ENCODE measurements at places on chromosomes 11 and 22.

DNA sequence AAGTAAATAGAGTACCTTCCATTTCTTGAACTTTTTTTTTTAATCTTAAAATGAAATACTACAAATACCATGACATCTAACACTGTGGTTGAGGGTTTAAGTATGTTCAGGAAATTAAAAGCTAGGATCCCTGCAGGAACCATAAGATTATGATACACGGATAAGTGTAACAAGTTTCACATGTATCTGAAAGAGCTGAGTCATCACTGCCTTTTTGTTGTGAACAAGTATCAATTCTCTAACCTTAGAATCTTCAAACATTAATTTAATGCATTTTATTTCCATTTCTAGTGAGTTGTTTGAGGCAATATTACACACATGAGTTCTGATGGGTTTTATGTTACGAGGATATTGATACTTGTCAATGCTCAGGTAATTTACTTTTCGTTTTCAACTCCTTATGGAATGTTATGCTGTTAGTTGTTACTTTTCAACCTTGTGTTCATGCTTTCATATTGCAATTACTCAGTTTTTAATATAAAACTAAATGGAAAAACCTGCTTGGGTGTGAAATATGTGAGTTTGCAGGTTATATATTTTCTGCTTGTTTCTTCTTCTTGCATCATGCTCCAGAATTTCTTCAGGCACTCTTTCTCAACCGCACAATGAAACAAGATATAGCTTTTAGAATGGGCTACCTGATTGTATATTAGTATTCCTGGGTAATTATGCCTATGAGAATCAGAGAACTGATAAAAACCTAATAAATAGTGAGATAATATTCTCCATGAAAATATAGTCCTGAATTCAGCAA lies 361.3 kb upstream of the MTNR1B start:
- DNase-seq = no peak

DNA sequence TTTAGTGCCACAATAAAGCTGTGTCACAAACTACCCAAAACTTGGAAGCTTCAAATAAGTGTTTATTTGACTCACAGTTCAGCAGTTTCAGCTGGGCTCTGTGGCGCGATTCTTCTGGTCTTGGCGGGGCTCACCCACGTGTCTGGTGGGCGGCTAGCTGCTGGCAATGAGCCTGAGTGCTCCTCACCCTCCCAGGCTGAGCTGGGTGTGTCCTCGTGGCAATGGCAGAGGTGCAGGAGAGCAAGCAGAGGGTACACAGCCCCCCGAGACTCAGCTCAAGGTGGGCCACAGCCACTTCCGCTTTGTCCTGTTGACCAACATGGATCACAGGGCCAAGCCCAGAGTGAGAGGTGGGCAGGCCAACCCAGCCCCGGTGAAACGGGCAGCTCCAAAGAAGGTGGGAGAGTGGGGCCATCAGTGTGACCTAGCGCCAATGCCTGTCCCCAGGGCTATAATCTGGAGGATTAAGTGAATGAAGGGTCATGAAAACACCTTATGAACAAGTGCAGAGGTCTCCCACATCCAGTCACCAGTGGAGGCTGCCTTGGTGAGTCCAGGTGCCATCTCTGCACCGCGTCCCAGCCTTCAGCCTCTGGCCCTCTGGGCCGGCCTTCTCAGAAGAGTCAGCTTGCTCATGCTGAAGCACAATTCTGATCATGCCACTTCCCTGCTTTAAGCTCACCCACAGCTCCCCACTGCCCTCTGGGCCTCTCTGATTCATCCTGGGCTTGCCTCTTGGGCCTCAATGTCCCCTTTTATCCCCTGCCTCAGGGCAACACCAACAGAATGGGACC lies 74.6 kb upstream of the RTL6 start:
- no peak for DNase-seq

GRCh38 chr11:69378303-69379141 lies 84.6 kb downstream of the MYEOV start:
- no peak for DNase-seq

DNA sequence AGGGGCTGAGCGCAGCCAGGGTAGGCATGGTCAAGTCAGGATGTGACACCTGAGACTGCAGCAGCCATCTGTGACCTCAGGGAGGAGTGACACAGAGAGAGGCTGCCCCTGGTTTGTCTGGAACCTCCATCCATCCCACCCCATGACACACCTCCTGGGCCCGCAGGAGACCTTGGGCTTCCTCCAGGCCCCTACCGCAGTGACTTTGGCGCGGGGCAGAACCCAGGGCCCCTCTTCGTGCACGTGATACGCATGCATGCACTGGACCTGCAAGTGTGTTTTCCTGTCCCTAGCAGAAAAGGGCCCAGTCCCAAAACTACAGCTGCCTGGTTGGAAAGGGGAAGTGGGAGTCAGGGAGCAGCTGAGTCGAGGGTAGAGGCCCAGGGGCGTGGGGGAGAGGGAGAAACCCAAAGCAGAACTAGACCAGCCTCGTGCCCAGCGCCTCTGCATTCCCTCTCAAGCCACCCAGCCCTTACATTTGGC lies 7.9 kb upstream of the CYTH4 start:
- peak; percentile 77 for DNase-seq

GRCh38 chr11:35815556-35816315 lies 128.1 kb upstream of the LDLRAD3 start:
- no peak for DNase-seq

GRCh38 chr22:27911330-27911729 lies 7.7 kb downstream of the PITPNB start:
- DNase-seq = no peak

DNA sequence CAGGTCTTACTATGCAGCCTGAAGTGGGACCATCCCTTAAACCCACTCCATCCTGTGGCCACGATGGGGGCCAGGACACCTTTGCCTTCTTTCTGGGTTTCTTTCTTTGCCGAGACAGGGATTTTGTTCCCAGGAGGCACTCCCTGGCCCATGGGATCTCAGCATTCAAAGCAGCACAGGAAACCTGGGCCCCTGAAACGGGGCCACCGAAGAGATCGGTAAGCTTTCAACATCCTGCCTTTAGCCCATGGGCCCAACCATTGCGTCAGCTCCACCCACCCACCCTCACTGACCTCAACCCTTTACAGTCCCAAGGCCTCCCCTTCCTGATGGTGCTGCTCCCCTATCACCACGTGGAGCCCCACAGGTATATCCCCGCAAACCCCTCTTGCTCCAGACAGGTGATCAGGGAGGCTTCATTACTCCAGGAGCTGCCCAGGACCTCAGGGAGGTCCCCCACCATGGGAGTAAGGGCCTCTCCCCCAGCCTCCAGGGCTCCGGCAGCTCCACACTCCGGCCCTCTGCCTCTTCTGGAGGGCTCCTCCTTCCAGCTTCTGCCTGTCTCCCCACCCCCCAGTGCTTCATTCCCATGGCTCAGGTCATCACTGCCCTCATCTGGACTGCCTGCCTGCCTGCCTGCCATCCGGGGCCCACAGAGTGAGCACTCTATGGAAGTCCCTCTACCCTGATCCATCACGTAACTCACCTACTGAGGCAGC lies 42.0 kb upstream of the TUB start:
- DNase-seq = no peak

DNA sequence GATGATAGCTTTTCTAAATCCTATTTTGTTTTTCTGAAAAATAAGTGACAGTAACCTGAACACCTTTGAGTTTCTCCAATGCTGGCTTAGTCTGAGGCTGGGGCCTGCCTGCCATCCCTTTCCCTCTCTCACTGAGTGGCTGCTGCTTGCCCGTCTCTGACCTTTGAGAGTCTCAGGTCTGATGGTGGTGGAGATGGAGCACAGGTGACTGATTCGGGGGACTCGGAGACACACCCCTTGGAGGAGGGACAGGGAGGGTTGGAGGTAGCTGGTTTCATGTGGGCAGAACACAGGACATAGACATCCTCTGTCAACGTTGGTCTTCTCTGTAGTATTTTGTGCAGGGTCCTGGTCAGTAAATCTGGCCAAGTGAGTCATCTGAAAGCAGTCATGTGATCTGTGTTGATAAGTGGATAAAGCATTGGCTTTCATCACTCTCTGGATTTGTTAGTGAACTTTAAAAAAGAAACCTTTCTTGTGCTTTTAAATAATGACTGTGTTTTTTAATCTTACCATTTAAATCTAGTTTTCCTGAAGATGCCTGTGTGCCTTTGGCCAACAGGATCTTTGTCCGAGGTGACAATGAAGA lies 47.1 kb upstream of the CLDN5 start:
- DNase-seq = no peak

DNA sequence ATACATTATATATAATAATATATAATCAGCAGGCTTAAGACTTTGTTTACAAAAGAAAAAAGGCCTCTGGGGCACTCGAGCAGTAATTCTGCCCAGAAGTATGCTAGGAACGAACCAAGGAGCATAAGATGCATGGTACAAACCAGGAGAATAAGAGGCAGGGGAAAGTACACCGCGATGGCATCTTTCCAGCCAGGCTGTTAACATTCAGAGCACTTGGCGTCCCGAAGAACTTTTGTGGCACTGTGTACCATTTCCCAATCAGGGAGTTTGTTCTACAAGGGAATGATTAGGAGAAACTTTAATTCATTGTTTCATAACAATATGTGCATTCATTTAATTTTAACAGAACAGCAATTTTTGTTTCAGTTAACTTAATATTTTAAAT lies 125.1 kb downstream of the WT1 start:
- DNase-seq = no peak

- no peak for DNase-seq
Measured at GRCh38 chr11:116217006-116217405, 555.8 kb downstream of the BUD13 start.

GRCh38 chr11:9527481-9528135 lies 45.9 kb upstream of the WEE1 start:
- no peak for DNase-seq

- peak; percentile 57 for DNase-seq
Measured at GRCh38 chr11:1260023-1260501, 37.2 kb downstream of the MUC5B start.

DNA sequence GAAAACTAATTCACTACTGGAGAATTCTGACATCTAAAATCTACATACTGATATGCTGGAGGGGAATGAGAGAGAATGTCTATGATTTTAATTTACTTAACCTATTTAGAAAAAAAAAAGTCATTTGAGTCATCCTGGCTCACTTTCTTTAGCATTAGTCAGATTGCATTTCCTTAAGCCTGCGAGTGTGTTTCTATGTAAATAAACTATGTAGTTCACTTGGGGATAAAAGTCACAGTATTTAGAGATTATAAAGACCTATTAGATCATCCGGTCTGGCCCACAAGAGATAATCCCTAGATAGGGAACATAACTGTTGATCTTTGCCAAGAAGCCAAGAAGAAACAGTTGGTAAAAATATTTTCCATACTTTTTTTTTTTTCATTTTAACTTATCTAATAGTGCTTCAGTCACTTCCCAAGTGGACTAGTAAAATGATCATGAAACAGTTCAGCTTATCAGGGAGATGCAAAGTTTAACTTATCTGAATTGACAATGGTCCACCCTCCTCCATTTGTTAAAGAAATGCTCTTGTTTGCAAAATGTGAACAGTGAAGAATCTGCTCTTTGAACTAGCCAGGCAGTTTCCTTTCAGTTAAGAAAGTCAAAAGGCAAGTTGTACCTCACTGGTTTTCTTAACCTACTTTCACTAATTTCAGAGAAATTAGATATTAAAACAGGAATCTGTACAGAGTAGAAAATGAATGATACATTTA lies 21.2 kb upstream of the BLID start:
- no peak for DNase-seq

DNA sequence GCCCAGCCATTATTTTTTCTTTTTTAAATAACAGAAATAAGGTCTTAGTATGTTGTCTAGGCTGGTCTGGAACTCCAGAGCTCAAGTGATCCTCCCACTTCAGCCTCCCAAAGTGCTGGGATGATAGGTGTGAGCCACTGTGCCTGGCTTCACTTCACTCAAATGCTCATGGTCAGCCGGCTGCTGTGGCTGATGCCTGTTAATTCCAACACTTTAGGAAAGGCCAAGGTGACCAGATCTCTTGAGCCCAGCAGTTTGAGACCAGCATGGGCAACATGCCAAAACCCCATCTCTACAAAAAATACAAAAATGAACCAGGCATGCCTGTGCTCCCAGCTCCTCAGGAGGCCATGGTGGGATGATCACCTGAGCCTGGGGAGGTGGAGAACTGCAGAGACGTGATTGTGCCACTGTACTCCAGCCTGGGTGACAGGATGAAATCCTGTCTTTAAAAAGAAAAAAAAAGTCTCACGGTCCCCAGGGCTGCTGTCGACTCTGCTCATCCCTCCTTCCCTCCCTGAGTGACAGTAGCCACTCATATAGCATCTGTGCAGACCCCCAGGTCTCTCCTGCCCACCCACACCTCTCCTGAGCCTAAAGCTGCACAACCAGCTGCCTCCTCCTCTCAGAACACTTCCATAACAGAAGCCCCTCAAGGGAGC lies 3.6 kb downstream of the YDJC start:
- no peak for DNase-seq

DNA sequence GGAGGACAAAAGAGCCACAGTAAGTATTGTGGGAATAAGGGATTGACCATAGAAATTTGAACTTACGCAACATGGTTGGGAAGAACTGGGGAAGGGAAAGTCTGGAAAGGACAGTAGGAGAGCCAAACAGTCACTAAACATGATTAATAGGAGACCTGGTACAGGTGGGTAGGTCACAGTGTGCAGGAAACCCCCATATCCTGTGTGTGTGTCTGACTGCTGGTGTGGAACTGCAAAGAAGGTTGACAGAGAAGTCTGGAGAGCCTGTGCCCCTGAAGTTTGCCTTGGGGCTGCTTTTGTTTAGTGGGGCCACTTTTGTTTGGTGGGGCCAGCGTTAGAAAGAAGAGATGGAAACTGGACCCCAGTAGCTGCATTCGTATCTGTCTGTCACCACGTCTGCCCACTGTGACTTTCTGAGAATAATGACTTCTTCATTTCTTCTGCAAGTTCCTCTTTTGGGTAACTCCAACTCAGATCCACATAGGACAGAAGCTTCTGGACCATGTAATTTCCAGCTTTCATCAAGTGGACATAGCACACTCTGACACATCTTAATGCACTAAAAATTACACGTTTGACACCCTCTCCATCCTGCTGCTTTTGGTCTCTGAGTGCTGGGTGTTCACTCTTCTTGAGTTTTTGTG lies 126.8 kb upstream of the RAG2 start:
- peak; percentile 22 for DNase-seq

DNA sequence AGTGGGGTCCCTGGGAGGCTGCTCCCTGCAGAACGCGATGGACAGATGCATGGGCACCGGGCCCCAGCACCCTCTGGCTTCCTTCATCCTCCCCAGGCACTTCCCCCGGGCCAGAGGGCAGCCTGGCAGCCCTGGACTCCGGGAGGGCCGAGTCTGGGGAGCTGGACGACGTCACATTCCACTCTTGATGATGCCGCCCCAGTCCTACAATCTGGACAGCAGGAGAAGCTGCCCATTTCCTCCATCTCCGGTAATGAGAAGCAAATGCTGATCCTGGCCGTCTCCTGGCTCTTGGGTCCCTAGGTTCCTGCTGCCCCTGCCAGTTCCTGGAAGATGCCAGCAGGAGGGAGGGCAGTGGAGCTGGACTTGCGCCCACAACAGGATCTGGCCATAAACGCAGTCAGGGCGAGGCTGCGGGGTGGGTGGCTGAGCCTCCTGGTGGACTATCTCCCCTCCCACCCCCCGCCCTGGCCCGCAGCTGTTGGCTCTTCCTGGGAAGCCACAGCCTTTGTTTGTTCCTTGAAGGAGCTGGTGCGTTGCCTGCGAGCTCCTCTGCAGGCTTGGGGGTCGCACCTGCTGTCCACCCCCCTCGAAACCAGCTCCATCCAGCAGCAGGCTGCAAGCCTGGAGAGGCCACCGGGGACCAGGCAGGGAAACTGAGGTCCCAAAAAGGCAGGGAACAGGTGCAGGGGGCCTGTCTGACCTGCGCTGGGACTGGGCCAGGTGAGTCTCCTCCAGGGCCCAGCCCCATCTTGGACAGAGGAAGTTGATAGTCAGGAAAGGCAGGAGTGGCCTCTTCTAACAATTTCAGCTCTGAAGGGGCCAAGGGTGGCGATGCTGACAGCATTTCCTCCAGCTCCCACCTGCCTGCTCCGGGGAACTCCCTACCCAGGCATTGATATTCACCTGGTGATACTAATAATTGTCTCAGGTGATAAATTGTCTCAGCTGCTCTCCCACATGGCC lies 17.9 kb upstream of the MUC6 start:
- no peak for DNase-seq
